ENCODE measurements at places on chromosomes 5 and 9. TPM values are rescaled to one million over a fixed set of nuclear protein-coding genes. Genes with fewer than 3 reads are reported as not detected.

Gene NMUR2
- not detected for total RNA-seq

GRCh38 chr5:172313915-172314314 lies 30.4 kb upstream of the UBTD2 start:
- no peak overlapping the region for H3K27ac ChIP-seq
- H3K4me3 ChIP-seq = no peak overlapping the region
- H3K27me3 ChIP-seq = no peaks in the 10 kb centered on the region
- H3K36me3 ChIP-seq = no peaks in the 10 kb centered on the region
- peaks cover 34% of the 10 kb centered on the region for H3K4me1 ChIP-seq
- DNase-seq = no peak

GRCh38 chr9:86034863-86035734 lies 64.3 kb downstream of the GOLM1 start:
- no peak for DNase-seq
- no peaks in the 10 kb centered on the region for H3K36me3 ChIP-seq
- no peaks in the 10 kb centered on the region for H3K4me1 ChIP-seq
- no peak overlapping the region for H3K27ac ChIP-seq

- no peak for DNase-seq
- H3K4me3 ChIP-seq = no peak overlapping the region
- H3K36me3 ChIP-seq = no peaks in the 10 kb centered on the region
Measured at GRCh38 chr9:38765101-38765500, 45.2 kb upstream of the FAM240B start.
